ENCODE measurements at places on chromosomes 2 and 18.

- DNase-seq = no peak
These were observed 396.6 kb upstream of the TRIB2 start for GRCh38 chr2:12320027-12320734.

DNA sequence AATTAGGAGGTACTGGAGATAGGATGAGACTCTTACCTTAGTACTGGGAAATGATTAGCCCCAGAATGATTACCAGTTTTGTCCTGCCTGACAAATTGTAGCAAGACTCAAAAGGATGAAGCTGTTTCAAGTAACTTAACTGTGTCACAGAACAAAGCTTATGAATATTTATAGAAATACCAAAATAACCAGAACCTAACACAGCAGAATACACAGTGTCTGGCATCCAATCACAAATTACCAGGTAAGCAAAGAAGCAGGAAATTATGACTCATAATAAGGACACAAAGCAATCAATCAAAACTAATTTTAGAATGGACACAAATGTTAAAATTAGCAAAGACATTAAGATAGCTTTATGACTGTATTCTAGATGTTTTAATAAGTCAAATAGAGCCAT is 91.9 kb downstream of the CTNNA2 start:
- DNase-seq = no peak

DNA sequence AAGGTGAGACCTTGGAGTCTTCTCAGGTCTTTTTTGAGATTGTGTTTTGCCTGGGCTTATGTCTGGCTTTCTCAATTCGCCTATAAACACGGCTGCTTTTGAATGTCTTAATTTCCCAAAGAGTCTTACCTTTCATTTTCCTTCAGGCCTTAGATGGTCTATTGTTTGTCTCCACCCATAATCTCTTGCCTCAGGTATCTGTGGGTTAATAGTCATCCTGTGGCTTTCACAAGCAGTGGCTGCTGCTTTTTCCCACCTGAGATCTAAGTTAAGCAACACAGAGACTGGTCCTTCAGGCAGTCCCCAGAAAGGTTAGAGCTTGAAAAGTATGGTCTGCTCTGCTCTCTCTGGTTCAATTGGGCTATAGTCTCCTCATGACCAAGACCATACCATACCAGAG is 275.3 kb downstream of the INSIG2 start:
- no peak for DNase-seq

DNA sequence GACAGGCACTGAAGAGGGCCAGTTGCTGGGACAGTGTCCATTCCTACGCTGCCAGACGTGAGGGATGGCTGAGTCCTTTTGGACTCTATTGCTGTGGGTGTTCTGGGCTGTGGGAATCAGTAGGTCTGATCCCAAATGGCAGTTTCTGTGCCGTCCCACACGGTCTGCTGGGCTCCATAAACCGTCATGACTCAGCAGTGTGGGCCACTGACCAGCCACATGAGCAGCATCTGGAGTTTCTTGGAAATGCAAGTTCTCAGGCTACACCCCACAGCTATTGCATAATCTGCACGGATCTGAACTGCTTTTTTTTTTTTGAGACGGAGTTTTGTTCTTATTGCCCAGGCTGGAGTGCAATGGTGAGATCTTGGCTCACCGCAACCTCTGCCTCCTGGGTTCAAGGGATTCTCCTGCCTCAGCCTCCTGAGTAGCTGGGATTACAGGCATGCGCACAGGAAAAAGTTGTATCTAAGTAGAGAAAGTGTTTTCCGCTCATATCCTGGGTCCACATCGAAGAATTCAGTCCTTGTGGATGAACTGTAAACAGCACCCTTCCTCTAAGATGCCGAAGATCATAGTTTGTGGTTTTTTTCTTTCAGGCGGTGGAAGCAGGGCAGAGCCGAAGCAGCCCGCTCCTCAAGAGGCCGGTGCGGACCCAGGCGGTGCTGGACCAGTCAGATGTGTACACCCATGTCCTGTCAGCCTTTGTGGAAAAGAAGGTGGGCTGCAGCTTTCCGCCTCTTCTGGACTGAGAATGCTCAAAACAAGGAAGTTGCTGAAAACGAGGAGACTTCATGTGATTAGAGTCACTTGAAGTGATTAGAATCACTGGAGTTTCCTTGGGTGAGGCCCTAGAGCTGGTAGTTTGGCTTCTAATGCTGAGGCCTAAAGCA is 25.5 kb downstream of the RMC1 start:
- no peak for DNase-seq

GRCh38 chr2:69685321-69686048 is 41.9 kb upstream of the AAK1 start:
- DNase-seq = no peak

Measured in SK-N-SH (cell line).